ENCODE measurements at places on chromosomes 2 and 18.

DNA sequence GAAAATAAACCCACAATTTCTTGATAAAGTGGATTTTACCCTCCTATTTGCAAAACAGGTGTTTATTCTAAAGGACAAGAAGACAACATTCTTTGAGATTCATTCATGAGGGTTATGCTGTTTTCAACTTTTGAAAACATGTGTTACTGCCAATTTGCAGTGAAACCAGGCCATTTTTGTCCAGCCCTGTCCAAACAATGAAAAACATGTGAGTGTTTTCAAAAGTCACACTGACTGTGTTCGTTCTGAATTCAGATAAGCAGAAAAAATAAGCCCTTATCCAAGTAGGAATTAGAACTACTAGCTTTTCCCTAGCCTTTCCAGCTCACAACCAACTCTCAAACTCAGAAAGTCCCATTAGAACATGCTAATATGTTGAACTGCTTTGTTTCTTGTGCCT is 148.1 kb upstream of the PID1 start:
- no peak for DNase-seq

DNA sequence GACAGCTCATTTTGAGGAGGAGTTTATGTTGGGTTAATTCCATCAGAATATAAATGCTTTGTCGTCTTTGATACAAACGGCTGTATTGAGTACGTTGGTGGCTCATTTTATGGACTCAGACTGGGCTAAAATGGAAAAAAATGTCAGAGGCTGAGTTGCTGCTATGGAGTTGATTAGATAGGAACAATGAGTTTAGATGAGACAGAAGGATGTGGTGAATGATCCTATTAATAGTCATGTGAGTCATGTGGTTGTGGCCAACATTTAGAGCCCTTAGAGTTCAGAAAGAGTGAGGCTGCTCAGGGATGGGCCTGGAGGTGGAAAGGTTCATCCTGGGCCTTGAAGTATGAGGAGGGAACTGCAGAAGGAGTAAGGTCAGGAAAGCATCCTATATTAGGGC is 434.2 kb downstream of the MEIS1 start:
- no peak for DNase-seq

GRCh38 chr2:180775711-180776110 is 204.7 kb upstream of the UBE2E3 start:
- DNase-seq, result no peak

- peak; percentile 64 for DNase-seq
Observed at GRCh38 chr2:42828487-42829425, 36.4 kb upstream of the HAAO start.

DNA sequence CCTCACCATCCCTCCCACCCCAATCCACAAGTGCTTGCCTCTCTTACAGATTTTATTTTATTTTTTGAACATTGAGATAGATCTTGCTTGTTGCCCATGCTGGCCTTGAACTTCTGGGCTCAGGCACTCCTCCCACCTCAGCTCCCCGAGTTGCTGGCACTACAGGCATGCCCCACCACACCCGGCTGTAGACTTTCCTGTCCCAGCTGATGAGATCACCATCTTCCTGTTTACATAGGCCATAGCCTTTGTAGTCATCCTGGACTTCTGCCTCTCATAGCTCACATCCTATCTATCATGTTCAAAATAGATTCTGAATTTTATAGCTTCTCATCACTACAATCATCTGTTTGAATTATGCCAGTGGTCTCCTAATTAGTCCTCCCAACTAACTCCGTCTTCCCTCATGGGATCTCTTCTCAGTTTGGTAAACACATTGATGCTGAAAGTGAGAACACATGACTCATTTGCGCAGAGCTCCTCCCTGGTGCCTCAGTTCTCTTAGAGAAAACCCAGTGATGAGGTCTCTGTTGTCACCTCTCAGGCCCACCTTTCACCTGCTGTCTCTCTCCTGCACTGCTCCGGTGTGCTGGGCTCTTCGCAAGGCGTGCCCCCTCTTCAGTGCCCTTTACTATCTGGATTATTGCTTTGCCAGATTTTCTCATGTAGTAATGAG is 243.0 kb downstream of the ZNF407 start:
- peak; percentile 11 for DNase-seq

- DNase-seq, result no peak
Observed at GRCh38 chr18:44229693-44230108, 451.0 kb upstream of the SETBP1 start.

DNA sequence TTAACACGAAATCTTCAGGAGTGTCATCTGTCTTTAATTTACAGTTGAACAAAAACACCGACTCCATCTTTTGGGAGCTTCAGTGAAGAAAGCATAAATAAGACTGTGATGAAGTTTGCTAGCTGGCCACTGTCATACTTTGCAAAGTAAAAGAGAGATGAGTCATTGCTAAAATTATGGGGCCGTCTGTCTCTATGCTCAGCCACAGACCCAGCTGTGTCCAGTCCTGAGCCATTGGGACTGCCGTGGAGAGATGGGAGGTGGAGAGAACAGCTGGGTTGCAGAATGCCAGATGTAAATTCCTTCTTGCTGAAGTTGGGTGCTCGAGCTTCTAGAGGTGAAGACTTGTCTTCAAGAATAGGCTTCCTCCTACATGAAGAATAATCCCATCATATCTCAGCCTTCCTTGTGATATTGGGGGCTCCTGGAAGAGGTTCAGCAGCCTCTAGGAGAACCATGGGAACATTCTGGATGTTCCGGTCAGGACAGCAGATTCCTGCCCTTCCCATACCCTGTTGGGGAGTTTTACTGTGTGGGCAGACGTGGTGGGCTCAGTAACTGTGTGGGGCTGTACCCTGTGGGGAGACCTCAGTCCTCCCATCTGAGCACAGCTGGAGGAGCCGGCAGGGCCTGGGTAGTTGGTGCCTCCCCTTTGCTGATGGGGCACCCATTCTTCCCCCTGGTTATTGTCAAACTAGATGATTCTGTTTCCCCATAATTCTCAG is 71.1 kb downstream of the LDLRAD4 start:
- no peak for DNase-seq

GRCh38 chr2:74715880-74716279 is 61.8 kb downstream of the SEMA4F start:
- no peak for DNase-seq

GRCh38 chr2:181364492-181365170 is 92.6 kb upstream of the ITGA4 start:
- no peak for DNase-seq

DNA sequence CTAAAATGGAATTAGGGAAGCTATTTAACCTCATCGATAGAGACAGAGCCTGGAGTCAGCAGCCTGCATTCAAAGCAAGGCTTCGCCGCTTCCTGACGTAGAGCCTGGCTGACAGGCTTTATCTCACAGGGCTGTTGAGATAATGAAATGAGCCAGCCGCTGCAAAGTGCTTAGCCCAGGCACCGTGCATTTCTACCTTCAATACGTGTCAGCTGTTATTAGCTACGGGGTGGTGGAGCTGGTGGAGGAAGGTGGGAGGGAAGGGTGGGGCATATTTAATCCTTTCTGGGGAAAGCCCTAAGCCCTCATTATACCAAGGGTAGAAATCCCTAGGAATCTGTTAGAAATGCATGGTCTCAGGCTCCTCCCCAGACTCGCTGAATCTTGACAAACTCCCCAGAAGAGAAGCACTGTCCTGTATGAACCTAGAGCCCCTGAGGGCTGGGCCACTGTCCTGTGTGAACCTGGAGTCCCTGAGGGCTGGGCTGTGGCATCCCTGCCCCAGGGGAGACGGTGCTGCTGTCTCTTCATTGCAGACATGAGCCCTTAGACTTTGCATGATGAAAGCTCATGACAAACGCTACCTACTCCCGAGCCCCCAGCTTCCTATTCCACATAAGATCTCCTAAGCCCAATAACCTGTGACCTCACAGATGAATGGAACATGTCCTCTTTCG is 72.4 kb downstream of the ALPK2 start:
- DNase-seq, result peak; percentile 82

DNA sequence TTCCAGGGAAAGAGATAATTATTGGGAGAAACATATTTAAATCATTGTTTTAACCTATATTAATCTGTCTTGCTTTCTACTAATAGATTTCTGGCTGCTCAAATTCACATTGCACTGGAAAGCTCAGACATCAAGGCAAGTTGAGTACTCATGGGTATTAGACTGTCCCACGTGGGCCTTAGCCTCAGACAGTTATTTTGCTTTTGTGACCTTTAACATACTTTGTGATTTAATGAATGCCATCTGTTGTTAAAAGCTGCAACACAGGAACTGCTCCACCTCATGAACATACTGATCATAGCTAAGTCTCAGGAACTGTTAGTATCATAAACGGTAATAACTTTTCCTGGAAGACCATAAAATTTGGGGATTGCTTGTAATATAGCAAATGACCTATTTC is 2.7 kb upstream of the LCT start:
- no peak for DNase-seq

DNA sequence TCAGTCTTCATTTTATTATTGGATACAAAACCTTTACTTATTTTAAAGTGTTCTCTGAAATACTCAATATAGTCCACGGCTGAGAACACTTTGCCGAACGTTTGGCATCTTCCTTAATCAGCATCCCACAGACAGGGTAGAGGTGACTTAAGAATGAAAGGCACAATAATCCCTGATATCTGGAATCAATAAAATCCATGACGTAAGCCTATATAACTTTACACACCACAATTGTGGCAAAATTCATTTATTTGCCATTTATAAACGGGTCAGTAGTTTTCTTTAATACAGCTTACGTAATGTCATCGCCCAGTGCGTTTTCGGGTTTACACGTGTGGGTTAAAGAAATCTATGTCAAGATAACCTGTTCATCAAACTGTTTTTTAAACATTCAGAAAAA is 1.3 kb downstream of the MGAT4A start:
- DNase-seq, result peak; percentile 53

DNA sequence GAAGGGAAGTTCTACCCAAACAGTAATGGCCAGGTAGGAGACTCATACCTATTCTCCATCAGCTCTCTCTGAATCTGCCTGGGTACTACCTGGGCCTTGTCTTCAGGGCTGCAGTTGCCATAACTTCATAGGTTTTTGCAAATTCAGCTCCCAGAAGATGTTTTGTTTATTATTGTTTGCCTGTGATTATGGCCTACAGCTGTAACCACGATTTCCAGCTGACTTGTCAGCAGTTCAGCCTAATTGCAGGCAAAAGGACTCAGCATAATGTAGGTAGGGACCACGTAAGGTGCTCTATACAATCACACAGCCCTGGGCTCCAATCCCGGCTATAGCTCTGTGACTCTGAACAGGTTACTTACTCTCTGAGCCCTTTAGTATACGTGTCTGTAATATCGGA is 187.0 kb upstream of the FN1 start:
- no peak for DNase-seq

GRCh38 chr2:12212841-12213597 is 466.6 kb downstream of the LPIN1 start:
- no peak for DNase-seq

- DNase-seq, result no peak
Observed at GRCh38 chr2:58906081-58906645, 665.0 kb upstream of the FANCL start.

GRCh38 chr2:35204881-35205280 is 1150.7 kb upstream of the CRIM1 start:
- no peak for DNase-seq

GRCh38 chr2:174788291-174788929 is 24.1 kb upstream of the CHRNA1 start:
- no peak for DNase-seq

DNA sequence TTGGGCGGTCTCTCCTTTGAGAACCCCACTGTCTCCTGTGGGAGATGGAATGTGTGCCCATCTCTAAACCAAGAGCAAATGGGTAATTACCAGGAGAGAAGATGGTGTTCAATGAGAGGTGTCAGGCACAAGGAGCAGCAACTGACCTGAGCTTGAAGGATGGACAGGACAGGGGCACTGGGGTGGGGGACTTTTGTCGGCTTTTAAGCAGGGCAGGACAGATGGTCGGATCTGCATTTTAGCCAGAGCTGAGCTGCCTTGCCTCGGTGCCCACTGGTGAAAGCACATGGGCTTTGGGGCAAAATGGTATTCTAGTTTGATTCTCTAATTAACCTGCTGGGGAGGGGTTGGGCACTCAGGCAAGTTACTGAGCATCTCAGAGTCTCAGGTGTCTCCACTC is 98.0 kb downstream of the INHBB start:
- DNase-seq, result no peak

- DNase-seq, result no peak
Observed at GRCh38 chr18:5142859-5143258, 54.2 kb downstream of the AKAIN1 start.

DNA sequence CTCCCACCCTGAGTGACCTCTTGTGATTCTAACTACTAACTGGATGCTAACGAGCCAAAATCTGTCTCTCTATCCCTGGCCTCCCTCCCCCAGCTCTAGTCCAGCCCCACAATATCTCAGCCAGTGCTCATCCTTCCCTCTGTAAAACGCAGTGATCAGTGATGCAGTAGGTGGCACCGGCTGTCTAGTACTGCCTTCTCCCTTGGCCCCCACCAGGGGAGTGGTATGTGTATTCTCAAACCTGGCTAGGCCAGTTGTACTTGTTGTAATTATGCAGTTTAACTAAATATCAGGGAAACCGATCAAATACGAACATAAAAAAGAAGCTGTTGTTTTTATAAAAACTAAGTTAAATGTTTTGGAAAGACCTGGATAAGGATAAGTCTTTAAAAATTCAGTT is 113.2 kb upstream of the ALPP start:
- no peak for DNase-seq

- DNase-seq, result peak; percentile 46
Observed at GRCh38 chr2:120287183-120288015, 34.7 kb downstream of the RALB start.

GRCh38 chr18:63319383-63320122 is at the start of gene BCL2:
Gene BCL2, minus strand, starts transcription at chr18:63319769.
- peak; percentile 61 for DNase-seq

Data from small intestine (tissue), 16 donors.